ENCODE measurements at places on chromosomes 2 and 18.

GRCh38 chr2:205887637-205888036 is 198.3 kb downstream of the INO80D start:
- no peak for DNase-seq

DNA sequence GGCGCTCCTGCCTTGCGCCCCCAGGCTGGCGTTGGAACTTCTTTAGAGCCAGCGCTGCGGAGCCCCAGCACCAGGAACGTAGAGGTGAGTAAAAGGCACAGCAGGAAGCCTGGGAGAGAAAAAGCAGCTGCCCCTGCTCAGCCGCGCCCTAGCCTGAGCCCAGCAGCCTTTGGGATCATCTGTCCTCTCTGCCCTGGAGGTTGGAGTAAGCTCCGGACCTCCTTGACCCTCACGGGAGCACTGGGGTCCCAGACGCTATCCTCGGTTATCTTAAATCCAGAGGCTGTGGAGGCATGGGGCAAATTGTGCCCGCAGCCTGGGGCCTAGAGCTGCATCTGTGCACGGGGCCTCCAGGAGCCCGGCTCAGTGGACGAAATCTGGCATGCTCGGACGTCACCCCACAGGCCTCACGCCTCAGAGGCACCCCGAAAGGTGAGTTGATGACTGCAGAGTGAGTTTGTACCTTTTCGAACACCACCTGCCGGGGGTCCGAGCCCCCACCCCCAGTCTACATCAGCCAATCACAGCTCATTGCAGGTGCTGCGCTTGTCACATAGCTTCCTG is 1.6 kb upstream of the SLC66A2 start:
- no peak for DNase-seq

DNA sequence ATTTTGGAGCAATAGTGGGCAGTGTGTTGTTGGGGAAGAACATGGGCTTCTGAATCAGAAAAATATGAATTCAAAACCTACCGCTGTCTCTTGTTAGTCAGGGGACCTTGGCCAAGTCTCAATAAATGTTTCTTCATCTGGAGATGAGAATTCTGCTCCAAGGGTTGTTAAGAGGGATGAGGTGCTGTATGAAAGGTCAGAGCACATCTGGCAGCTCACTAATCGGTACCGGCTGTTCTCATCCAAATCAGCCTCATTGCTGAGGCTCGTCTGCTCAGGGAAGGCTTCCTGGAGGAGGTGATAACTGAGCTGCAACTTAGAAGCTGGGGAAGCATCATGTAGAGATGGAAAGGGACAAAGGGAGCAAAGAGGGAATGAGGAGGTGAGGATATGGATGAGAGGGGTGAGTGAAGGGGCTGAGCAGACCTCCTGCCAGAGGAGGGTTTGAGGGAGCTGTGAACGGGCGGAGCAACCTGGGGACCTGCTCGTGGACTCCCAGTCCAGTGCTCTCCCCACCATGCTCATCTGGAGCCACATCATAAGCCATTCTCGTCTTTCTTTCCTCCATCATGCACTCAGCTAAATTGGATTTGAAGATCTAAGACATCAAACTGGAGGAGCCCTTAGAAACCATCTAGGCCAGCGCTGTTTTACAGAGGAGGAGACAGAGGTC is 47.4 kb downstream of the GREB1 start:
- no peak for DNase-seq

DNA sequence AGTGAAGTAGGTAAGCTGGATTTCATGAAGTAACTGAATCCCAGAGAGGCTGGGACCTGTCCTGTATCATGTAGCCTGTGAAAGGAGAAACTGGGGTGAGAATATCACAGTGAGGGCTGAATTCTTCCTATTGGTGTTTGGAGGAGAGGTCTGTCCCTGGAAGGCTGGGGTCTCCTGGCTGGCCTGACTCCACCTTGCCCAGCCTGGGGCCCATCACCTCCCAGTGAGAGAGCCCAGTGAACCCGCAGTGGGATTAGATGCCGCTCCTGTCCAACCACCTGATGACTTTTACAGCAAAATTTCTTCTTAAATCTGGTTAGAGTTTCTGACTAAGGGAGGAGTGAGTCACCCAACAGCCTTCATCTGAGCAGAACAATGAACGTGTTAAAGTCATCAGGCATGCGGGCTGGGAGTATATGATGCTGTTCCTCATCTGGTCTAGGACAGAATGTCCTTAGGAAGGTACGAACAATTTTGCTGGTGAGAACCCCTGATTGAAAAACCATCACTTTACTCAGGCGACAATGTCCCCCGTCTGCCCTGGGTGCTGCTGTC is 152.9 kb downstream of the LPIN1 start:
- DNase-seq = no peak

DNA sequence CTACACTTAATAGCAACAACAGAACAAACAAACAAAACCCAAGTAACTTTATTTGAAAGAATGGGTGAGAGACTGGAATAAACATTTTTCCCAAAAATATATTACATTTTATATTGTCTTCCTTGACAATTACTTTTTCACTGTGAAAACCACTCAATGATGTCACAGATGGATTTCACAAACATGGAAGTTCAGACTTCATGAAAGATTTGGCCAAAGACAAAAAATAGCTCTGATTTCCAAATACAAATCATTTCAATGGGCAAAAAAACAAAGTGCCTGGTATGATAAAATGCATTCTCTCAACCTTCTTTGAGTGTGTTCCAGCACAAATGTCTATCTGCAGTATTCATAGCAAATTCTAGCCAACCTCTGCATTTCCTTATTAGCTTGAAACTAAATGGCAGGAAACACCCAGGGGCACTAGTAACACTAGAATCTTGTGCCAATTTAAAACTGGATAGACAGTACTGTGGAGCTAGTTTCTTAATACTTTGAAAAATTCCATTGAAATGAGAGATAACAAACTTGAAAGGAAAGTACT is 28.5 kb upstream of the NAPG start:
- DNase-seq = no peak

GRCh38 chr2:182069908-182070307 is 84.3 kb downstream of the PPP1R1C start:
- no peak for DNase-seq

- DNase-seq = no peak
Measured at GRCh38 chr18:63987743-63988142, 17.9 kb downstream of the SERPINB8 start.

- DNase-seq = no peak
Measured at GRCh38 chr2:42096869-42097591, 49.2 kb downstream of the PKDCC start.

DNA sequence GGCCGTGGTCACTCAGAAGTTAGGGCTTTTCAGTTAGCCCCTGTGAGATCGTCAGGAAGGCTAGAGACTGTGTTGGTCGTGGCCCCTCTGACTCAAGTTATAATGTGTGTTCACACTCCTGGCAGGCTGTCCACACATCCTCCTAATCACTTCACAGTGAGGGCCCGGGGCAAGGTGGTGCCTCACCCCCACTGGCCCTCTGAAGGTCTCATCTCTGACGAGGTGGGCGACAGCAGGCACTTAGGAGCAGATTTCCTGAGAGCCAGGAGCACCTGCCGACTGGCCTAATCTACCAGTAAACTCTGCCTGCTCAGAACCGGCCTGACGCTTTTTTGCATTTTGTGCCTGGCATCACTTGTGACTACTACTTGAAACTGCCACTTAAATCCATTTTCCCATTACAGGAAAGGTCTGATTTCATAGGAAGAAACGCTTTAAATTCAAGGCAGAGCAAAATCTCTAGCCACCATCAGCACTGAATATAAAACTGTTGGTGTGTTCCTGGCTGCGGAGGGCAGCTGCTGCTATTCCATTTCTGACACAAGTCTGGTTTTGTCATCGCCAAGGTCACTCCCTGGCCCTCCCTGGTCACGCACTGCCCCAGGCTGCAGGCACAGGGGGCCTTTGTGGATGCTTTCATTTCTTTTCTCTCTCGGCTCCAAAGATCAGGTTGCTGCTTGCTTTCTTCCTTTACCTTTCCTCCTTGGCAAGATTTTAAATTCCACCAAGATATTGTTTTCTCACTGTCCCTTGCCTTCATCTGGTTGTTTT is 48.0 kb downstream of the RAB12 start:
- peak; percentile 41 for DNase-seq

GRCh38 chr2:84276590-84277255 is 182.4 kb downstream of the SUCLG1 start:
- no peak for DNase-seq

- DNase-seq = peak; percentile 4
Measured at GRCh38 chr2:158315000-158315399, 141.6 kb downstream of the CCDC148 start.

- no peak for DNase-seq
Measured at GRCh38 chr2:105771836-105772235, 27.1 kb downstream of the NCK2 start.

DNA sequence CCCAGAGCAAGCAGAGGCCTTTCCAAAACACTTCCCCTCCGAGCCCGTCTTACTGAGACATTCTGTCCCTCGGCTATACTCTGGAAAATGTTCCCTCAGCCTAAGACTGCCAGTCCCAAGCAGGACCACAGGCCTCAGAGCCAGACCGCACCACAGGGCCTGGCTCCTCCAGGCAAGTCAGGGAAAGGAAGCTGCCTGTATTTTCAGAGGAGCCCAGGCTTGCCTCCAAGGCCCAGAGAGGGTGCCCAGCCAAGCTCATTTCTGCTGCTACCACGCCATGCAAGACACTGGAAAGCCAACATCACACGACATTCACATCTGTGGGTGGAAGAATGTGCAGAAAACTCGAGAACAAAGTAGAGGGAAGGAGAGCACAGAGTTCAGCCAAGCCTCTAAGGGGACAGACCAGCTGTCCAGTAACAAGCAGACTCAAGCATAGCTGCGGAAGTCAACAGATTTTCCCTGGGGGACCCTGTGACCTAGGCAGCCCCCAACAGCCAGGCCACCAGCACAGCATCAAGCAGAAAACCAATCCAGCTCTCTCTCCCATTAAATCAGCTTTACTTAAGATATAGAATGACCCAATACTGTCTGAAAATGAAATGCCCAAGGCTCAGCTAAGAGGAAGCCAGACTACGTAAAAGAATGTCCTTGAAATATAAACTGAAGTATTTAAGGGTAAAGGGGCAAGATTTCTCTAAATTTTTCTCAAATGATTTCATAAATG is 123.9 kb downstream of the ZFP36L2 start:
- no peak for DNase-seq

- DNase-seq = no peak
Measured at GRCh38 chr2:184530959-184531358, 67.4 kb upstream of the ZNF804A start.

DNA sequence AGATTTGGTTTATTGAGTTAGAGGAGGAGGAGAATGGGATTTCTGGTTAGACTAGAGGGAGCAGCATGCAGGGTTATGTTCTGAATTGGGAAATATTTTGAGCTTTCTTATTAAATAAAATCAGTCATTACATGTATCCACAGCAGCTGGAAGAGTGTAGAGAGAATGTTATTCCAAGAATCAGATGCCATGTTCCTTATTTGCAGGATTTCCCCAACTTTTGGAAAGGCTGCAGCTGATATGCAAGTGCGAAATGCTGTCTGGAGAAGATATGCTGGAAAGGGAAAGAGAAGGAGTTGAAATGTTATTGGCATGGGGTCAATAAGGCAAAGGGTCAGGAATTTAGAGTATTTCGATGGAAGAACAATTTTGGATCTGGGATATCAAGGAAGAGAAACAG is 255.8 kb downstream of the MTX2 start:
- no peak for DNase-seq
